ENCODE measurements at places on chromosomes 2 and 18.

- no peak for DNase-seq
Observed at GRCh38 chr2:20590704-20591515, 60.0 kb downstream of the HS1BP3 start.

DNA sequence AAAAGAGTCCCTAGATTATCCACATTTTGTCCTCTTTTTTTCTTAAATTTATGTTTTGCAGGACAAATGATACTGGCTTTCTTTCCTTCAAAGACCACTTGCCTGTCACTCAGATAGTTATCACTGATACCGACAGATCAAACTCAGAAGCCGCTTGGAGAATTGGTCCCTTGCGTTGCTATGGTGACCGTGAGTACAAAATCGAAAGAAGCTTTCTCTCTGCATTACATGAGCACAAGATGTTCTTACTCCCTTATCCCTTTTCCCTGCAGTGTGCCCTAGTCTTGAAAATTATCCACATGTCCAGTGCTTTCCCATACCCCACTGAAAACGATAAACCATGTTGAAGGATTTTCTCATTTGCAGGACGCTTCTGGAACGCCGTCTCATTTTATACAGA lies 738.5 kb downstream of the CNTNAP5 start:
- no peak for DNase-seq

- DNase-seq = no peak
Observed at GRCh38 chr2:151872463-151872862, 44.2 kb upstream of the ARL5A start.

DNA sequence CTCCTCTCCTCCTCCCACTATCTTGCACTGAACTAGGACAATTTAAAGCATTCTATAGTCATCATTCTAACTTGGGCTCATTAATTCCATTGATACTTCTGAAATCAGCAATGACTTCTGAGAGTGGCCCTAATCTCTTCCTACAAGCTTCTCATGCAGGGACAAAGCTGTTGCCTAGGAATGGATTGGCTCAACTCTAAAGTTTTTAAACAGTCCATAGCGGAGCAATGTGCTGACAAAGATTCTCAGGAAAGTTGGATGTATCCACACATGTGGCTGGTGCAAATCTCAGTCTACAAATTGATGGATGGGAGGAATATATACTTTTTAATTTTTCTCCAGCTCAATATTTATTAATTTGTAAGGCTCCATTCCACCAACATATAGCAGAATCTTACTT lies 388.9 kb downstream of the SETBP1 start:
- no peak for DNase-seq

GRCh38 chr2:28717339-28717758 lies 34.3 kb upstream of the PPP1CB start:
- peak; percentile 94 for DNase-seq

- no peak for DNase-seq
Observed at GRCh38 chr2:12168791-12169388, 422.5 kb downstream of the LPIN1 start.

GRCh38 chr2:239271882-239272281 lies 128.9 kb downstream of the HDAC4 start:
- no peak for DNase-seq

DNA sequence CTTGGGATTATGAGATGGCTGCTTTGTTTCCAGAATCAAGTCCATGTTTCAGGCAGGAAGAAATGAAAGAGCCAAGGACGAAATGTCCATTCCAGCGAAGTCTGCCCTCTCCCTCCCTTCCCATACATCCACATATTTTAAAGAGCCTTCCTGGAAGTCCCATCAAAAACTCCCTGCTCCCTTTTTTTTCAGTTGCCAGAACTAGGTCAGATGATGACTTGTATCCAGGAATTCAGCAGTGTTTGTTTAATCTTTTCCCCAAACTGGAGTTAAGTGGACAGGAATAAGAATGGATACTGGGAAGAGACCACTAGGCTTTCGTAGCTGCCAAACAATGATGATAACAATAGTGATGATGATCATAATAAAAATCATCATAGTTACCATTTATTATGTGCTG lies 198.7 kb downstream of the MEIS1 start:
- DNase-seq = no peak

DNA sequence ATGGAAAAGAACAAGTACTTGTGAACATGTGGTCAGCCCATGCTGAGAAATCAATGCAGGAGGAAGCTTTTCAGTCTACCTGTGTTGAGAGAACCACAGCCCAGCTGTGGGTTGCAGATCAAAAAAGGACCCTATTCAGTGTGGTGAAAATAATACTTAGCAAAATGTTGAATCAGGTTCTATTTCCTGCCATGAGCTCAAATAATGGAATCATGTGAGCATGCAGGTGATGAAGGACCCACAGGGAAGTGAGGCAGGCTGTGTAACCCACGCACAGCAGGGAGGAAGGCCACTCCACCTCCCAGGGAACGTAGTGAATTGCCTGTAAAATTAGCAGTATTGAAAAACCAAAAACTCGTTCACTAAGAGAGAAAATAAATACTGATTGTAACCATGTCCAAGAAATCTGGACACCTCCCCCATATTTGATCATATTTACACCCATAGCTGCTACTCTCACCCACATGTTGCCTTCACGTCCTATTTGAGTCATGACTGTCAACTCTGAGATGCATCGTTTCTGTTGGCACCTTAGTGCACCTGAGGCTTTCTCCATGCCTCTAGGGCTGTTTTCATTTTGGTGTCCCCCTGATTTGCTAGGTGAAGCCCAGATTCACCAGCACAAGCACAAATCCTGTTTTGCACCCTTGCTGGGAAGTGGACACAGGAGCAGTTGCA lies 20.5 kb upstream of the BCL2L11 start:
- DNase-seq = no peak

DNA sequence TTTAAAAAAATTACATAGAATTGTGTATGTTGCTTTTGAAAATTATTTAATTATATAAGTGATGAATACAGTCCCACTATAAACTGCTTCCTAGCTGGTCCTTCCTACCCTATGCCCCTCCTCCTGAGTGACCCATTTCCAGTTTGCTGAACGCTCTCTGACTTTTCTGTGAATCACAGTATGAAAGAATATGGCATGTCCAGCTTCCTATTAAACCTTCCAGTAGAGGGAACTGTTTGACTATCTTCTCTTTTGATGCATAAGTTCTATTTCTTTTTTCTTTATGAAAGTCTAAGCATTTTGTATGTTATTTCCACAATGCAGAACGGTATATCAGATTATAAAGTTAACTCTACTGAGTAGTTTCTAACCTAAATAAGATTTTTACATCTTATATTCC lies 41.3 kb downstream of the PSMG2 start:
- DNase-seq = no peak

DNA sequence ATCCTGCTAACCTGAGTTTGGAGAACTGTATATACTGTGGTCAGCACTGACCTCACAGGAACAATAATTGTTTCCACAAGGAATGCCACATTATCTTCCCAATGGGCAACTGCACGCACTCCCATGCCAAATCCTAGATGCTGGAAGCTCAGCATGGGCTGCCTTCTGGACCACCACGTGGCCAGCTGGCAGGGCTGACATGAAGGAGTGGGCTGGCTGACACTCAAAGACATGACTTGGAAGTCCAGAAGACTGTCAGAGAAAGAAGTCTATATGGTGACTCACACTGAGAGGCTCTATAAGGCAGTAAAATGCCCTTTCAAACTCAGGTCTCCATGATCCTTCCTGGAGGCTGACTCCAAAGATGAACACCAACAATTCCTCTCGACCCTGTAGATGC lies 98.4 kb upstream of the RNF152 start:
- no peak for DNase-seq

DNA sequence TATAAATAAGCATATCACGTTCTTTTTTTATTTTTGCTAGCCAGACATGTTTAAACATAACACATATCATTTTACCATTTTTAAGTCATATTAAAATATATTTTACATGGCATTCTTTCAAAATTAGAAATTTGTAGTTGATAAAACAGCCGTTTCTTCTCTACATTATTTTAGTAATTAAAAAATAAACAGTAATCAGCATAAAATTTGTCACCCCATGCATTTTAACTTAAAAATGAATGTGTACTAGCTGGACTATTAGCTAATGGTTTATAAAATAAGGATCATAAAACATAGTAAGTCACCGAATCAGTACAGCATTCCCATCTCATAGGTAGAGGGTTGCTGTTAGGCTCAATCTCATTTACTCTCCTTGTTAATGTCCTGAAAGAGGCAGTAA lies 433.8 kb downstream of the LRP1B start:
- no peak for DNase-seq

- no peak for DNase-seq
Observed at GRCh38 chr2:10835052-10835970, 22.7 kb upstream of the PDIA6 start.

GRCh38 chr2:234674781-234675201 lies 177.9 kb upstream of the ARL4C start:
- DNase-seq = no peak

GRCh38 chr2:40511661-40512213 lies 59.8 kb upstream of the SLC8A1 start:
- peak; percentile 50 for DNase-seq

DNA sequence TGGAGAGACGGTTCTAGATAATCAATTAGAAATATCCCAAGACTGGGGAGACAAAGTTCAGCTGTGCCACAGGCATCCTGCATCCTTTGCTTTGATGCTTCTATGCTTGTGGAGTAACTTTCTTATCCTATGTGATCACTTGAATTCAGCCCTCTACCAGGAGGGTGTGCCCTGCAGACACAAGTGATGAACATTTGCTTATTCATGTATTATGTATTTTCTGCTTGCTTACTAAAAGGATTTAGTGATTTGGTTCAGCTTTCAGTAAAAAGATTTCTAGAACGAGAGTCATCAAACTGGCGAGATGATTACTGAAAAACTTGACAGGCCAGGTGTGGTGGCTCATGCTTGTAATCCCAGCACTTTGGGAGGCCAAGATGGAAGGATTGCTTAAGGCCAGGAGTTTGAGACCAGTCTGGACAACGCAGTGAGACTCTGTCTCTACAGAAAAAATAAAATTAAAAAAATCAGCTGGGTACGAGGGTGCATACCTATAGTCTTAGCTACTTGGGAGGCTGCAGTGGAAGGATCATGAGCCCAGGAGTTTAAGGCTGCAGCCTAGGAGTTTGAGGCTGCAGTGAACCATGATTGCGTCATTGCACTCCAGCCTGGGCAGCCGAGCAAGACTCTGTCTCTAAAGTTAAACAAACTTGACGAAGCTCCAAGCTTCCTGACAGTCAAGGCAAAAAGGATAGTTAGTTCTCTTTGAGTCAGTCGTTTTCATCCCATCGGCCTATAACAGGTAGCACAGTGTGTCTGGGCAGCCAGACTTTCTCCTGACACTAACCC lies 13.3 kb downstream of the HK2 start:
- no peak for DNase-seq

DNA sequence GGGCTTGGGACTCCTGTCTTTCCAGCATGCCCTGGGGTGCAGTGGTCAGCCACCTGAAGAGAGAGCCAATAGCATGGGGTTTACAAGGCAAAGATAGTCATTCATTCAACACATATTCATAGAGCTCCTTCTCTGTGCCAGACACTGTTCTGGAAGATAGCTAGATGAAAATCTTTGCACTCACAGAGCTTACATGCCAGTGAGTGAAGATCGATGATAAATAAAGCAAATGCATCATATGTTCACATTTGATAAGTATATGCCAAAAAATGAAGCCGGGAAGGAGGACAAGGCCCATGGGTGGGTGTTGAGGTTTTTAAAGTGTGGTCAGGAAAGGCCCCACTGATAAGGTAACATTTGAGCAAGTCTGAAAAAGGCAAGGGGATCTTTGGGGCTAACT lies 130.8 kb upstream of the CDCA7 start:
- DNase-seq = no peak

DNA sequence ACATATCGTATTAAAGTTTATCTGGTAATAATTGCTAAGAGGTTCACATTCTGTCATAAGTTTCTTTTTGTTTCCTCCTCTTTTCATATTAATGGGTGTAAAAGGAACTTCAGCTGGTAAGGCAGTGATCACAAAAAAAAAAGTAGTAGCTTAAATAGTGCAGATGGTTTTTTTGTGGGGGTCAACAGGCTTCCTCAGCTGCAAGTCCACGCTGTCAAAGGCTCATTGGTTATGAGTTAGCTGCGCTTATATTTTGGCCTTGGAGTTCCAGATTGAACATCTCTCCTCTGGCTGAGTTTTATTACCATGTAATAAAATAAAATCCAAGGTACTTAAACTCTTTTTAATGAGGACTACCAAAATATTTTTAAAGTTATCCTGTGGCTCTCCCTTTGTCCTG lies 277.0 kb upstream of the ZEB2 start:
- no peak for DNase-seq

GRCh38 chr2:79179036-79179435 lies 19.5 kb upstream of the REG3A start:
- DNase-seq = no peak

GRCh38 chr2:30245364-30245763 lies 14.0 kb downstream of the LBH start:
- no peak for DNase-seq

DNA sequence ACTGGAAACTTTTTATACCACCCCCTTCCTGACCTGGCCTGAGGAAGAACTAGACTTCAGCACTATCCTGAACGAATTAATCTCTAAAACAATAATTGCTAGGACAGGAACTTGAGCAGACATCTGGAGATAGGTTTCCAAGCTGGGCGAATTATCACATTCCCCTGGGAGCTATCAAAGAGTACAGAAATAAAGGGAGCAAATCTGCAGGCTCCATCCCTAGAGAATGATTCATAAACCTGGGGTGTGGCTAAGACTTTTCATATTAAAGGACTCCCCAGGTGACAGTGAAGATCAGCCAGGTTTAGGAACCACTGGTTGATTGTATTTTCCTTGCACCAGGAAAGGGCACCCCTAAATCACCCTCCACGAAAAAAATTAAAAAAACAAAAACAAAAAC lies 105.6 kb upstream of the NOL4 start:
- DNase-seq = no peak

Measured in SIG-M5 (cell line).